Pancreas (tissue), 10 donors: ENCODE measurements at places on chromosomes 7 and 10.

DNA sequence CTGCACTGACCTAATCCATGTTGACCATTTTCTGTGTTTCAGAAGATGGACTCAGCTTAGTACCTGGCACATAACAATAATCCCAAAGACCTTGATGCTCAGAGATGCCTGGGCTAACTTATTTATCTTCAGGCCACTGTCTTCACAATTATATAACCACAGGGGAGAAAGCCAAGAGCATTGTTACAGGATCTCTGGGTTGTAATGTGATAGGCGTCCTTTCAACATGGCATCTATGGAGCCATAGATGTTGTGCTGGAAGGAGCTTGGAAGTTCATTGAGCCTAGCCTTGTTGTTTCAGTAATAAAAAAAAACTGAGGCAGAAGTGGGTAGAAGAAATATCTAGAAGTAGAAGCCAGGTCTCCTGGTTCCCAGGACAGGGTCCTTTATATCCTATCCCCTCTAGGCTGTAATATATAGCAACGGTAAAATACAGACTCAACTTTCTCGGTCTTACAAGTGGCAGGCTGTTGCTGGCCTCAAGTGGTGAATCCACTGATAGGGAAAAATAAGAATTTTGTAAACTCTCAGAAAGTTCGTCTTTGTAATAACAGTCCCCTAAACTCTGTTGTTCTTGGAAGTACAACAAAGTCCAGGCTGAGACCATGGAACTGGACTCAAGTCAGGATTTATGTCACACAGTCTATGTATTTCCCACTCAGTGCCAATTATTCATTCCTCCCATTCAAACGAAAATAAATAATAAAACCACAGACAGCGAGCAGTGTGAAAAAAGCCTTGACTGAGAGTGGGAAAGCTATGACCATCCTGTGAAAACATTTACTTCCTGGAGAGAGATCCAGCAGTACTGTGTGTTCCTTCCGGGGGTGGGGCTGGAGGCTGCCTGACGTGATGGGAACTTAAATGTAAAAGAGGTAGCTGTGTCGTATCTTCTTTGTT, 277.6 kb downstream of the REEP3 start:
- no peak for DNase-seq

DNA sequence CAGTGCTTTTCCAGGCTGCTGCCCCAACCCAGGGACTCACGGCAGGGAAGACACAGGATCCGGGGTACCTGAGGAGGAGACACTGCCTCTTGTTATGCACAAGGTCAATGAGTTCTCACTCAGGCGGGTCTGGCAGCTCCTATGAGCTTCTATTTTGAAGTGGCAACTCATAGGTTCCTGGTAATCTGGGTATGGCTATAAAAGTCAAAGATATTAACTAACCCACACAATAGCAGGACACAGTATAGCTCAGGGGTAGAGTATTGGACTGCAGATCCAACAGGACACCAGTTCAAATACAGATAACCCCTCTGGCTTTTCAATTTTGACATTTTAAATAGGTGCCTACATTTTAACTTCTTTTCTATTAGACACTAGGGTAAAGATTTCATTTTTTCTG, 130.3 kb upstream of the ZNF746 start:
- DNase-seq, result no peak

- no peak for DNase-seq
These were observed 46.0 kb downstream of the MKI67 start for GRCh38 chr10:128080231-128080630.

DNA sequence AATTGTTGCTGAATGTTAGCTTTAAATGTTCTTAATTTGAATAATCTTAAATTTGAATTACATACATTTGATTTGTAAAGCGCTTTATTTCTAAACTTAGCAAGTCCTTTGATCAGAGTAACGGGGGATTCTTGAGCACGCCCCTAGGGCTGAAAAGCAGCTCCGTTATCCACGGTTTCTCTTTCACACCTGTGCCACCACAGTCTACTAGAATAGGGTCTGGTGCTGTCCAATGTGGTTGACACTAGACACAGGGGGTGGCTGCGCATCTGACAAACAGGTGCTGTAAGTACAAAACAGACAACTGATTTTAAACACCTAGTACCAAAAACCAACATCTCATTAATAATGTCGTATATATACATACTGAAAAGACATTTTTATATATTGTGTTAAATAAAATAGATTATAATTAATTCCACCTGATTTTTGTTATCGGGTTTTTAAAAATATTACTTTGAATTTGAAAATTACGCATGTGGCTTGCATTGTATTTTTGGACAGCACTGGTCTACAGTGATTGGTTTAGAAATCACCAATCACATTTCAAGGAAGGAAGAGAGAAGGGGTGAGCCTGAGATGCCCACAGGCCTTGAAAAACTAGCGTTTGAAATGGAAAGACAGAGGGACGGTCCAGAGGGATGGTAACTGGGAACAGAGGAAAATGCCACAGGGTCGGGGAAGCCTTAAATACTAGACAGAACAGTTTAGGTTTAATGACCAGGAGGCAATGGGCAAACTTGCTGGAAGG, 7.3 kb downstream of the SEPHS1 start:
- no peak for DNase-seq

- DNase-seq, result no peak
These were observed 292.4 kb upstream of the SP4 start for GRCh38 chr7:21135437-21135836.

GRCh38 chr7:28956608-28957063, 1.5 kb downstream of the TRIL start:
- DNase-seq, result peak; percentile 56

DNA sequence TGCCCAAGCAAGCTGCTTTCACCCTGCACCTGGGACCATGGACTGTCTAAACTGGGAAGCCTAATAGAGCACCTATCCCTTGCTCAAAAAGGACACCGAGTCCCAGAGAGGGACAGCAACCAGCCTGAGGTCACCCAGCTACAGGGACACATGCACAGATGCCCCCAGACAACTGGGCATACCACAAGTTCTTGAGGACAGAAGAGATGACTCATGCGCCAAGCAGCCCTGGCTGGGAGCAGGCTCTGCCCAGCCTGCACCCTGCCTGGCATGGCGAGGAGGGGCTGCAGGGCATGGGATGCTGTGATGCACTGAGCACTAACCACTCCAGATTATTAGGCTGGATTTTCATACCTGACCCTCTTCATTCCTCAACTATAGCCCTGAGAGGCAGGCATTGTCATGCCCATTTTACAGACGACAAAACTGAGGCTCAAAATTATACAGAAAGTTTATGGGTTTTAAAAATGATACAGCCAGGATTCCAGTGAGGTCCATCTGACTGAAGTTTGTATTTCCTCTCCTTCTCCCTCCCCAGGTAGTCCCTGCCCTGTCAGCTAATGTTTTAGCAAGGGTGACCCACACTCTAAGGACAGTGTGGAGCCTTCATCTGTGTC, 289.3 kb upstream of the ZMIZ1 start:
- peak; percentile 51 for DNase-seq

DNA sequence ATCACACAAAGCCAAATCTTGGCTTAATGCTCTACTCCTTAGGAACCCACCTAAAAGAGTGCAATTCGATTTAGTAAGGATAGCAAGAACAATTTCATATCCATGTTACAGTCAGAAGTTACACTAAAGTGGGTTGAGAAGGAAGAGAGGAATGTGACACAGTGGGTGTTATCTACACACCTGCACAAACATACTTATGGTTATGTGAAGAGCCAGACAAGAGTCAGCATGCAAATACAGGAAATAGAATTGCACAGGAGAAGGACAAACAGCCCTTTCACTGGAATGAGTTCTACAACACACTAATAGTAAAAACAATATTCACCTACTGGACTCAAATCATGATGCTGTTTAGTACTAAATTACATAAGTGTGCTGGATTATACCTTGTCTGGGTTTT, 262.8 kb downstream of the DGKB start:
- DNase-seq, result no peak

GRCh38 chr7:42090056-42090455, 147.0 kb downstream of the GLI3 start:
- DNase-seq, result no peak

DNA sequence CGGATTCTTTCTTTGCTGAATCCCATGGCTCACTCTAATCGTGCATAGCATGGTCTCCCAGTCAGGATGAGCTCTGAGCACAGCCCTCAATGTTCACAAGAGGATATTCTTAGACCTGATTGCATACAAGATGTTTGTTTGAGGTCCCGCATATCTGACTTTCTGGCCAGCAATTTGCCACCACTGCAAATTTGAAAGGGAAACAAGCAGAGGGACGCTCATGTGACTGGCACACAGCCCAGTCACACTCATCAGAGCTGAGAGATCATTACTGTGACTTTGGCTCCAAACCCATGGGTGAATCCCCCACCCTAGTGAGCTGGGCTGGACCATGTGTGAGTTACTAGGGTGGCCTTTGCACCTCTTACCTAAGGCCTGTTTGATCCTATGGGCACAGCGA, 9.9 kb downstream of the TAS2R41 start:
- no peak for DNase-seq

DNA sequence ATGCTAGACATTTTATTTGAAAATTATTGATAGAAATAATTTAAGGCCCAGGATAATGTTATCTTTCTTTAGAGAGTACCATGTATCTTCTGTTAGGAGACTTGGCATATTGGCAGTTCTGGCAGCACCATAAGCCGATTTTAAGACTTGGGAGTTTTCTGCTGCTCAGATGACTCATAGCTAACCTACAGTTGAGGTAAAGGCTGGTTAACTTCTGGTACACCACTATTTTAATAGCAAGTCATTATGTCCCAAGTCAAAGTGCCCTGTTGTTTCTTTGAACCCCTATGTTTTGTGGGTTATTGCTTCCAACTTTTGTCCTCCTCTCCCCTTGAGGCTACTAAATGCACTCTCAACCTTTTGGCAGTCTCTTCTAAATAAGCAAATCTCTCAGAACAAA, 25.2 kb downstream of the ATRNL1 start:
- DNase-seq, result no peak

- no peak for DNase-seq
These were observed 44.4 kb downstream of the PFKFB3 start for GRCh38 chr10:6247041-6247712.

DNA sequence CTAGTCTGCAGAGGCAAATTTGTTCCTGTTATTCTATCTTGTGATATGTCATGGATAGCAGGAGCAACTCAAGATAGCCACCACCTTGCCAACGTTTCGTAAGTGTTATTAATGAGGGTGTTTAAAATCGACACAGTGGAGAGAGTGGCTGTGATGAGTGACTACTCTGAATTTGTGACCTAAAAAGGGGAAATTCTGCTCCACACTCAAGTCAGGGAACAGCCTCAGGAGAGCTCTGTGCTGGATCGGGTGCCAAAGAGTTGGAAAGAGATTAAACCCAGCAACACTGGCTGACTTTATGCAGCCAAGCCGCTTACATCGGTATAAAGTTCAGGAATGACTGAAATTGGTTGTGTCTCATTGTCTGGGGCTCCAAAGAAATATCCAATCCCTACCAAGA, 9.5 kb downstream of the TACC2 start:
- no peak for DNase-seq

- no peak for DNase-seq
These were observed 162.5 kb downstream of the MAD1L1 start for GRCh38 chr7:2070151-2070763.

DNA sequence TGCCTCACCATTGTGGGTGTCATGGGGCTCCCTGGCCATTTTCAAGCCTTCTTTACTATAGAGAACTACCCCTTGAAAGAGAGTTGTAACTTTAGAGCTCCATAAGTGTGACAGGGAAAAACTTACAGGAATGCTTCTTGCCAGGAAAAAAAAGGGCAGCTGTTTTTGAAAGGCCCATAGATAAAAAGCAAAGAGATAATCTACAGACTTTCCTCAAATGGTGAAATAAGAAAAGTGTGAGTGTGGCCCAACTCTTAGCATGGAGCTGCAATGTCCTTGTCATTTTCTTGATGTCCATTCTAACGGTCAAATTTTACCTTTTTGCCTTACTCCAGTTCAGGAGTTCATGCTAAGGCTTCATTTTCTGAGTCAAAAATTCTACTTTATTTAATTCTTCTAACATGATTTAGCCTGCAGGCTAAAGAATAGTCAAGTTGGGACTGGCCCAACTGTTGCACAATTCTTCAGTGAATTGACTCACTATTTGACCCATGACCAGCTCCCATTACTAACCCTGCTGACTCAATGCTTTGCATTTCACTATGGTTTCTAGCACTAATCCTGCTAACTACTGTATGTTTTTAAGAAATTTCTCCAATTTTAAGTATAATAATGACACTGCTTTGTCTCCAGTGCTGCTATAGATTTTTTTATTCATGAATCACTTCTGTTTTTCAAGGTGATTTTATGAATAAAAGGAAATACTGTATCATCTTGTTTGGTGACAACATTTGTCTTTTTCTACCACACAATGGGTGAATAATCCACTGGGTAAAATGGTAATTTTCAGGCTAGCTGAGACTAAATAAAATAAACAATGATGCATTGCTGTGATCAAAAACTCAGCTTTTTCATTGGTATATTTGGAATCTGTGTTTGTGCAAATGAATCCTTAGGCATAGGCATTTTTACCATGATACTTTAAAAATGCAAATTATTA, 41.4 kb upstream of the SGCE start:
- peak; percentile 58 for DNase-seq

GRCh38 chr10:95377950-95378349, 87.1 kb upstream of the PDLIM1 start:
- DNase-seq, result no peak

DNA sequence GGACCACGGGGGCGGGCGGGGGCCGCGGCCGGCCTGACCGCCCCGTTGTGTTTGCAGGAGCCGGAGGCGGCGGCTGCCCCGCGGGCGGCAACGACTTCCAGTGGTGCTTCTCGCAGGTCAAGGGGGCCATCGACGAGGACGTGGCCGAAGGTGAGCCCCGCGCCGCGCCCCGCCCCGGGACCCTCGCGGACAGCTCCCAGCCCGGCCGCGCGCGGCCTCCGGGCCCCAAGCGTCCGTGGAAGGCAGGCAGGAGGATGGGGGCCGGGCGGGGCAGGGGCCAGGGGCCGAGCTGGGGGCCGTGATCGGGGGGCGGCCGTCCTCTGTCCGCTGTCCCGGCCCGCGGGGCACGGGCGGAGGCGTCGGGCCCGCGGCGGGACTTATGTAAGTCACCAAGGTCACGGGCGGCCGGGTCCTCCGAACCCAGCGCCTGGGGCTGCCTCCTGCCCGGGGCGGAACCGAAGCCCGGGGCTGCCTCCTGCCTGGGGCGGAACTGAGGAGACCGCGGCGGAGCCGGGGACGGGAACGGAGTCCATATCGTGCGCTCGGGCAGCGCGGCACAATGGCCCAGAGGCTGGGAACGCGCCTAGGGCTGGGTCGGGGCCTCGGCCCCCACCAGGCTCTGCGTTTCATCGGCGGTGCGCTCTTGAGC, 497 bp downstream of the PPP2R2D start:
- peak; percentile 92 for DNase-seq

DNA sequence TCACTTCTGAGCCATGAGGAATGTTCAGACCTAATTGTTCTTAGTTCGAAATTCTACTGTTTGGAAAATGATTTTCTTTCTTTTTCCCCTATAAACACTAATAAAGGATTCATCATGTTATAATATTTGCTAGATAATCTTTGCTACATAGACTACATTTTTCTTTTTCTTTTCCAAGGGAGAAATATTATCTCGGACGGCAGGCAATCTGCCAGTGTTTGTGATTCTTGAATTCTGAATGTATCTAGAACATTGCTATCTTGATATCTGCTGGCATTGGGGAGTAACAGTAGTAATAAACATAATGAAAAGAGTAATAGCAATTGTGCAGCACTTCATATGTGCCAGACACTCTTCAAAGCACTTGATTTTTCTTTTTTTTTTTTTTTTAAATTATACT, 107.7 kb upstream of the ZNF32 start:
- DNase-seq, result no peak
